Activated CD4-positive, alpha-beta T cell treated with anti-CD3 and anti-CD28 coated beads for 36 hours (primary cell): ENCODE measurements at places on chromosomes 1 and 21. TPM values are rescaled to one million over a fixed set of nuclear protein-coding genes. Genes with fewer than 3 reads are reported as not detected.

- H3K4me1 ChIP-seq = peaks cover 55% of the 10 kb centered on the region
- no peak for DNase-seq
- no peaks in the 10 kb centered on the region for H3K27me3 ChIP-seq
- no peak overlapping the region for H3K27ac ChIP-seq
- H3K36me3 ChIP-seq = no peaks in the 10 kb centered on the region
These were observed 20.9 kb downstream of the CA6 start for GRCh38 chr1:8966606-8967005.

GRCh38 chr1:237171454-237172117 lies 129.6 kb downstream of the RYR2 start:
- no peaks in the 10 kb centered on the region for H3K36me3 ChIP-seq
- H3K4me3 ChIP-seq = no peak overlapping the region
- no peak overlapping the region for H3K27ac ChIP-seq
- H3K27me3 ChIP-seq = peaks cover 9% of the 10 kb centered on the region
- H3K4me1 ChIP-seq = no peaks in the 10 kb centered on the region
- no peak for DNase-seq

GRCh38 chr1:108750476-108751181 lies 4.2 kb downstream of the STXBP3 start:
- H3K4me1 ChIP-seq = peaks cover 34% of the 10 kb centered on the region
- H3K27me3 ChIP-seq = no peaks in the 10 kb centered on the region
- DNase-seq = no peak
- peaks cover 9% of the 10 kb centered on the region for H3K36me3 ChIP-seq
- H3K4me3 ChIP-seq = no peak overlapping the region
- no peak overlapping the region for H3K27ac ChIP-seq

- H3K27ac ChIP-seq = no peak overlapping the region
- no peak for DNase-seq
- no peak overlapping the region for H3K4me3 ChIP-seq
- H3K4me1 ChIP-seq = no peaks in the 10 kb centered on the region
- no peaks in the 10 kb centered on the region for H3K27me3 ChIP-seq
- peaks cover 49% of the 10 kb centered on the region for H3K36me3 ChIP-seq
These were observed 23.7 kb downstream of the HP1BP3 start for GRCh38 chr1:20763417-20763816.

Gene PLA2G2C
- 0.43 TPM for total RNA-seq
